ENCODE measurements at places on chromosomes 3 and 15.

DNA sequence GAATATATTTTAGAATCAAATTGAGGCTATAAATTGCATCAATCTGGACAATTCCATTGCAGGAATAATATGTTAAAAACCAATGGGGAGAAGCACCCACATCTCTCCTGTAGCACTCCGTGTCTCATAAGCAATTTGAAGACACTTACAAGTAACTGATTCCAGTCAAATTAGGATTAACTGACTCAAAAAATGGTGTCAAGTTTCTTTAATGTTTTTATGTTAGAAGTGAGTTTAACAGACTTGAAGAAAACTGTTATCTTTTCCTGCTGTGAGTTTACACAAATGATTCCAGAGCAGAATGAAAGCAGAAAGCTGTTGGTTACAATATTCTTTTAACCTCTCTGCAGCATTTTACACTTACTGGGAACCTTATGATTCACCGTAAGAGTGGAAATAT is 23.2 kb downstream of the RLBP1 start:
- no peak for DNase-seq

DNA sequence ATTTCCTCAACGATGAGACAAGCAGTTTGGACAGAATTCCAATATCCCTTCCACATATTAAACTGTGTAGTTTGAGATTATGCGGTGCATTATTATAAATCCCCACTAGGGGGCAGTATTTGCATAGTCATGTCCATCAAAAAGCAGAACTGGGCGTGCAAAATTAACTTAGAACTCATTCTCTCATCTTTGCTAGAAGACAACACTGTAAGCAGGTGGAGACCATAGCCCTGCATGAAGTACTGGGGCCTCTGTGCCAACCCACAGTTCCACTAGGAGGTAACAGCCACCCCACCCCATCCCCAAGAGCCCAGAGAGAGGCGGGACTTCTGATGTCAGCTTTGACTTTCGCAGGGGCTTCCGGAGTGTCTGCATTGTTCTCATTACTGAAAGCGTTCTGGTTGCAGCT is 106.6 kb upstream of the TMC3 start:
- DNase-seq: peak; percentile 79

GRCh38 chr15:42171122-42171521 is 14.7 kb upstream of the PLA2G4F start:
- no peak for DNase-seq

DNA sequence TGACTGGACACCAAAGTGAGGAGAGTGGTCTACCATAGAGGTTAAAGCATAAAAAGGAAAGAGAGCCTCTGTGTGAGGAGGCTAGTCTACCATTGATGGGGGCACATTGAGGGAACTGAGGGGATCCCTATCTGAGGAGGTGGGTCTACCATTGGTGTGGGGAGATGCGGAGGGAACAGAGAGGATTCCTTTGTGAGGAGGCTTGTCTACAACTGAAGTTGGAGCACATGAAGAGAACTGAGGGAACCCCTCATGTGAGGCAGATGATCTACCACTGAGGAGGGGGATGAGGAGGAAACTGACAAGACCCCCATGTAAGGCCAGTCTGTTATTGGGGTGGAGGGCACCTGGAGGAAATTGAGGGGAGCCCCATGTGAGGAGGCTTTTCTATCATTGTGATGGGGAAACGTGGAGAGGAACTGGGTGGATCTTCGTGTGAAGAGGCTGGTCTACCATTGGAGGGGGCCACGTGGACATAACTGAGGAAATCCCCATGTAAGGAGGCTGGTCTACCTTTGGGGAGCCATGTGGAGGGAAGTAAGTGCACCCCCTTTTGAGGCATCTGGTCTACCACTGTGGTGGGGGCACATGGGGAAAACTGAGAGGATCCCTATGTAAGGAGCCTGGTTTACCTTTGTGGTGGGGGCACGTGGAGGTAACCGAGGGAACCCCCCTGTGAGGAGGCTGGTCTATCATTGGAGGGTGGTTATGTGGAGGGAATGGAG is 160.1 kb downstream of the FBLN2 start:
- no peak for DNase-seq

DNA sequence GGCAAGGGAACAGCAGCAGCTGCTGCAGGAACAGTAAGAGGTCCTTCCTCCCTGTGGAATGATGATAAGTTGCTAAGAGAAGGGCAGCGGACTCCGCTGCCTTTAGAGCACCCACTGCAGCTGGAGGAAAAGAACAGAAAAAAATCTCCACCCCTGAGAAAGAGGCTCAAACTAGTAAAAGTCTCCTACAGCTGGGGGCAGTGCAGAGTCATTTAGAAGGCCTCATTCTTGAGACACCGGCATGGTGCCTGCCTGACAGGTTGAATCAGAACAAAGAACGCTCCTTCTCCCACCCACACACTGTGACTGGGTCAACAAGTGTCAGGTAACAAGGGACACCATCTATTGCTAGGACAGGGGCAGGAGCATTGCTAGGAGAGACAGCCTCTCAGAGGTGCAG is 188.4 kb downstream of the ABHD5 start:
- peak; percentile 21 for DNase-seq

DNA sequence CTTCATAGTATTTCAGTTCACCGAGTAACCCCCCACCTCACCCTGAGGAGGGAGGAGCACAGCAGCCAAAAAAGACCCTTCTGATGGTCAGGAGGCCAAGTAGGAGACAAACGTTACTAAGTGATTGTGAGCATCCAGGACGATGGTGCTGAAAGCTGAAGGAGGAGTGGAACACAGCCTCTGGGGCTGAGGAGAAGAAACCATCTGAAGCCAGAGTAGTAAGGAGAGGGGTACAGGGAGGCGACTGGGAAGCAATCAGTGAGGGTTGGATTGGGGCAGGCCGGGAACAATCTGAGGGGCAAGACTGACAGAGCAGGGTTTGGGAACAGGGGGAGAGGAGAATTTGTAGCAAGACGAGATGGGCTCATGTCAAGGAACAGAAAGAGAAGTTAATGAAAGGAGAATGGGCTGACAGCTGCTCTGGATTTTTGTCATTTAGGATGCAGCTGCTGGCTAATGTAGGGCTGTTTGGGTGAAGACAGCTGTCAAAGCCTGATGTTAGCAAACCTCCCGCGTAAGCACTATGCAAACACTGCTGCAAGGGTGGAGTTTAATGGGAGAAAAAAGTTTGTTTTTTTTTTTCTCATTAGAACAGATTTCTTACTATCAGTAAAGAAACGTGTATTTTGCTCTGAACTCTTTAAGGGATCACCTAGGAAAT is 622.2 kb downstream of the EDEM1 start:
- DNase-seq: no peak

DNA sequence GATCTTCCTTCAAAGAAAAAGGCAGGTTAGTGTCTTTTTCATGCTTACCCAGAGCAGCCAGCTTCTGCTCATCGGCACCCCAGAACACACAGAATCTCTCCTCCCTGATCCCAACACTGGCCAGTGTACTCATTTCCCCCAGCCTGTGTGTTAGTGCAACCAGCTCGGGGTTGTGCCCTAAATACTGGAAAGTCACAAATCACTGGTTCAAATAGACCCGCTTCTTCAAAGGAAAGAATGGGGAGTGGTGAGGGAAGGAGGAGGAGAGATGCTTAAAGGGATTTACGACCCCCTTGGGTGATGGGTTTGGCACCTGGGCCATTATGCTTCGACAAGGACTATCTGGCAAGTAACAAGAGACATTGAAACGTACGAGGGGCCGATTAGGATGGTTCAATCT is 114.0 kb downstream of the FOXB1 start:
- DNase-seq: no peak

DNA sequence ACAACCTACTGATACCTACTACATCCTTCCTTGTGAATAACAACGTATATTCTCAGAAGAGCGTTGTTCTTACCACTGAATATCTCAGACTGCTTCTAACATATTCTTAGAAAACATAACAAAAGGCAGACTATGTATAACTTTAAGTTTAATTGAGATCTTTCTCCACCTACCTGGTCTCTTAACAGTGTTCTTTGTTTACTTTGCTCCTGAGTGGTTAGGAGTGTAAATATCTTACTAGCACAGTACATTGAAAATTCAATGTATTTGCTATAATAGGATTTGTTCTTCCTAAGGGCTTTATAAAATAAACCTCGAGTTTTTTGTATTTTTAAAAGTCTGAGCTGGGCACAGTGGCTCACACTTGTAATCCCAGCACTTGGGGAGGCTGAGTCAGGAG is 7.9 kb upstream of the BLM start:
- no peak for DNase-seq

GRCh38 chr3:138911621-138912020 is 35.3 kb downstream of the FOXL2 start:
- DNase-seq: no peak

DNA sequence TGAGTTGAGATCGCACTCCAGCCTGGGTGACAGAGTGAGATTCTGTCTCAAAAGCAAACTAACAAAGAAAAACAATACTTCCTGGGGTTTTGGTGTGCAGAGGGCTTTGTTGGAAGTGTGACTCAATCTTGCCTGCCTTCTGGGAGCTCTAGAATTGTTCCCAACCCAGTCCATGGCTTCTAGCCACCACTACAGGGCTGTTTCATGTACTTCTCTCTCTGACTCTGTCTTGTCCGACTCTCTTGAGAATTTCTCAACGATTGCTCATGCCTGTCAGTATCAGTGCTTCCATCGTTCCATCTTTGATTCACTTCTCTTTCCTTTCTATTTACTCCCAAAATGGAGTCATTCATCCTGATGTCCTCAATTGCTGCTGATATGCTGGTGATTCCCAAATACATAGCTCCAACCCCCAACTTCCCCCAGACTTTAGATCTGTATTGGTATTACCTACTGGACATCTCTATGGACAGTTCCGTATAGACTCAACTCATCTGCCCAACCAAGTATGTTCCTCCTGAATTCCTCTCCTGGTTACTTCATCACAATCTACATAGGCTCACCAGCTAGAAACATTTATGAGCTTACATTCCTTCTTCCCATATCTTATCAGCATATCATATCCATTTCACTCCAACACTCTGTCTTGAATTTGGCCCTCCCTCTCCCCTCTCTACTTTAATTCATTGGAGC is 1.8 kb upstream of the AP2M1 start:
- DNase-seq: peak; percentile 65

DNA sequence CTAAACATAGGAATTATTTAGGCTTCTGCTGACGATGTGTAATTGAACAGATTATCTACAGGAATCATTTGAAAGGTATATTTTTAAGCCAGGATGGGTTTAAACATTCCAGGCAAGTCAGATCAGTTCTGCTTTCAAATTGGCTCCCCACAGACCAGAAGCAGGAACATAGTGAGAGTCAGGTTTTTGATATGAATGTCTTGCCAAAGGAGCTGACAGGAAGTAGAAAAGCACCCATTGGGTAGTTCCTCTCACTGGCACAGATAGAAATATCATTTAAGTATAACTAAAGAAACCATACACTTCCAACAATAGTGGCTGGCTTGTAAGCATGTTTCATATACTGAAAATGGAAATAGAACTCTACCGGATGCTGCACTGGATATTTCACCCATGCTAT is 95.2 kb downstream of the CLDN1 start:
- DNase-seq: no peak

DNA sequence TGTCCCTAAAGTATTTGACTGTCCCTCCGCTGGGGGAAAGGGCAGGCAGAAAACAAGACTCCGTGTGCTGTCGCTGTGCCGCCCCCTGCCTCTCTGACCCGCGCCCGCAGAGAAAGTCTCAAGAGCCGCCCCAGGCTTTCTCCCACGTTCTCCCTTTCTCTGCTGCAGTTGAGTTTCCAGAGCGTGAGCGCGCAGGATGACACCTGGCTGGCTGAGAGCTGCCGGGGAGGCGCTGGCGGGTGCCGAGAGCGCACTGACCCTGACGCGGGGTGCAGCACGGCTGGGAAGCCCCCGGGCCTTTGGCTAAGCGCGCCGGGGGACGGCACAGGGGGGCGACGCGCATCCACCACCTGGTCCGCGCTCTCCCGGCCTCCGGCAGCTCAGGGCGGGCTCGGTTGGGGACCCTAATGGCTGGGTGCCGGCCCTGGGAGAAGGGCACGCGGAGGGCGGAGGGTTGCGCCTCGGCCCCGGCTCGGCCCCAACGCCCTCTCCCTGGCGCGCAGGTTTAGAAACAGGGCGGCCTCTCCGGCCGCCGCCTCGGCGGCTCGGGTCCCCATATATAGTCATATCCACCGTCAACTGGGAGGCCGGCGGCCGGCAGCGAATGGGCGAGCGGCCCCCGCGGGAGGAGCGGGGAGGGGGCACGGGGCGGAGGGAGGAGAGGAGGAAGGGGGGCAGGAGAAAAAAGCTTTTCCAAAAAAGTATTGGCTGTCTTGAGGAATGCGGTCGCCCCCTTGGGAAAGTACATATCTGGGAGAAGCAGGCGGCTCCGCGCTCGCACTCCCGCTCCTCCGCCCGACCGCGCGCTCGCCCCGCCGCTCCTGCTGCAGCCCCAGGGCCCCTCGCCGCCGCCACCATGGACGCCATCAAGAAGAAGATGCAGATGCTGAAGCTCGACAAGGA is at the start of gene TPM1:
Gene TPM1, plus strand, starts transcription at position 774 of the 903 bp plus-strand sequence. Its CDS starts 83 bp downstream, at position 857.
- peak; percentile 92 for DNase-seq

DNA sequence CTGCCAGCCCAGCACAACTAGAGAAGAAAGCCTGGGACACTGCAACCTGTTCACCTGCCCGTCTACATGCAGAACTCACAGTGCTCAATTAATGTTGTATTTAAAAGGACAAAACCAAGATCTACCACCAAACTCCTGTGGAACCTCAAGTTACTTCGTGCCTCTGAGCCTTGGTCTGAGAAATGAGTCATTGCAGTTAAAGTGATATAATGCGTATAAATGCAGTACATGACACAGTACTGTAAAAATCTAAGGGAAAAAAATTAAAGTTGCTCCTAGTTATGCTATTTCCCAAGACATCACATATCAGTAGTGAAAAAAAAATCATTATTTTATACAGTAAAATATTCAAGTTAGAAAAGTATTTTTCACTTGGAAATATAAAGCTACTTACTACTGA is 138.9 kb downstream of the ZIC4 start:
- DNase-seq: no peak

DNA sequence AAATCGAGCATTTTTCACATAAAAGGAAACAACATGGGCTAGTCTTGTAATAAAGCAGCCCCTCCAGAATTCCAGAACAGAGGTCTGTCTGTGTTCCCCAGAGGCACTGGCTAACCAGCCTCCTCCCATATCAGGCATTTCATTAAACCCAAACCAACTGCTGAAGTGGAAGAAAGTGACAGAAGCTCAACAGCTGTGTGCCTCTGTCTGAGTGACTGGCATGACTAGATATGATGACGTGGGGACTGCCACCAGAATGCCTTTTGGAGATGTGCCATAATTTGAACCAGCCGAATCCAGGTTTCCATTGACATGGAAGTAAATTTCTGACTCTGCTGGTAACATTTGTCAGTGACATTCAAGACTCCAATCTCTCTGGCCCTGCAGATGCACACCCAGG is 8.7 kb downstream of the LIMD1 start:
- DNase-seq: no peak

- peak; percentile 86 for DNase-seq
These were observed 55.9 kb upstream of the PLCL2 start for GRCh38 chr3:16828815-16829214.

DNA sequence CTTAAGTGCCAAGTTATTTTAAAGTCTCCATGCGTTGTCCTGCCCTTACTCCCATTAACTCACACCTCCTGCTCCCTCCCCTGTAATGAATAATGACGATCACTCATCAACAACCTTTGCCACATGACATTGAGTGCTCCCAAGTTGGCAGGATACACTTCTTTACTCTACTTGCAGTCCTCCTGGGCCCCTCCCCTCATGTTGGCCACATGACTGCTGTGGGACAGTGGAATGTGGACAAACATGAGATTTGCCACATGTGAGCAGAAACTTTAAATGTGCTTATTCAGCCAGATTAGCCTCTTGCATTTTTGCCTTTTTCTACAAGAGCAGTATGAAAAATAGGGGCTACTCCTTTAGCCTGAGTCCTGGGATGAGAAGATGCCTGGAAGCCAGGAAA is 167.9 kb downstream of the DCLK3 start:
- DNase-seq: no peak

Measured in dermis blood vessel endothelial cell (primary cell).